ENCODE measurements at places on chromosomes 7 and 10.

DNA sequence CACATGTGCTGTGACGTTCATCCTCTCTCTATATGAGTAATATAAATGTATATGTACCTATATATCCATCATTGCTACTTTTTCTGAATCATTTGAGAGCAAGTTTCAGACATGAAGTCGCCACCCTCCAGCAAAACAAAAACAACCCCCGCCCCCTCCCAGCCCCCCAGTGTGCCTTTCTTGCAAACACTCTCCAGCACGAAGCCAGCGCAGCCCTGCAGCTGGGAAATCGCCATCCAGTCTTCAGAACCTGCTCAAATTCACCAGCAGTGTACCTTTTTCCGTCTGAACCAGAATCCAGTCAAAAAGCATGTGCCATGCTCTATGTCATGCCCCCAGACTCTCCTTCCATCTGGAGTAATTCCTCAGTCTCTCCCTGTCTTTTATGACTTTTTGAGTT is 135.8 kb downstream of the TACC2 start:
- no peak for DNase-seq

GRCh38 chr7:5780801-5781496 is 514 bp downstream of the RNF216 start:
- DNase-seq = peak; percentile 30

DNA sequence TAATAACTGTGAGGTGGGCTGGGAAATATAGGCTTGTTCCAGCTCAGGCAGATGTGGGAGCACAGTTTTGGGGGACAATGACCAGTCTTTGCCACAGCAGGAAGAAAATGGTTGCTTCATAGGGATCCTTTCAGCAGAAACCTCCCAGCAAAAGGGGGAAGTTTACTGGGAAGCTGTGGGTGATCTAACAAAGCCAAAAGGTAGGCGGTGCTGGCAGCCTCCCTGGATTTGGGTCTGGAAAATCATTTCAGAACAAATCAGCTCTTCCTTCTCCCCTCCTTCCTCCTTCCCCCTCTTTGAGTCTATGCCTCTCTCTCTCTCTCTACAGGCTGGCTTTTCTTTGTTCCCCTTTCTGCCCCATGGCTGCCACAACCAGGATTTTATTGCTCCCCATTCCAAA is 16.2 kb downstream of the RPS24 start:
- no peak for DNase-seq

GRCh38 chr10:119084896-119085295 is 4.3 kb upstream of the EIF3A start:
- no peak for DNase-seq

- no peak for DNase-seq
These were observed 32.8 kb upstream of the SLC18A3 start for GRCh38 chr10:49577182-49577925.

DNA sequence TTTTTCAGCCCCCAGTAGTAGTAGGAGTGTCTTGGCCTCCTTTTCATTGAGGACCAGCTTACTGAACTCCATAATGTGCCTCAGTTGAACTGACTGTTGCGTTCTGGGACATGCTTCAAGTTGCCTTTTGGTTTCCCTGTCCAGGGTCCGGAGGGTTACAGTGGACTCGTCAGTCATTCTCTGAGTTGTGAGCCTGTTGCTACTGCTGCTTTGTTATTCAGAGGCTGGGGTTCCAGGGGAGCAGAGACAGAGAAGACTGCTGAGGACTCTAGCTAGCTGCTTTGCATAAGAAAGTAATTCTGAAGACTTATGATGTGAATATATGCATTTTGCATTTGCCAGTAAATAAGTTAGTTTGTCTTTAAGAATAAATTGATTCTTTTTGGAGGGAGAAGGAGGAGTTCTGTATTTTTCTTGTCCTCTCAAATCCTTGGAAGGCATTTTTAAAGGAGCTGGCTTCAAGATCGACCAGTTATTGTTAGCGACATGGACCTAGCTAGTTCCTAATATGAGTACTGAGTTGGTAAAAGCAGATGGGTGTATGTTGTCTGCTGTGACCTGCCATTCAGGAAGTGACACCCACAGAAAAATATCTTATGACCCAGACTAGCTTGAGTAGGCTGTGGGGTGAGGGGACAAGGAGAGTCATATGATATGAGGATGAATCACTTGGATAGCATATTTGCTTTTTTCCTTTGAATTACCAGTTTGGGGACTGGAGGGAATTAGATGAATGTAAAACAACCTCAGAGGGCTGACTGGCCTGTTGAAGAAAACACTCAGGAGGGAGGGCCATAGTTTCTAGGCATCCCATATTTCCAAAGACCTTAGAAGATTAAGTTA is 8.3 kb downstream of the PI4K2A start:
- DNase-seq = peak; percentile 87

DNA sequence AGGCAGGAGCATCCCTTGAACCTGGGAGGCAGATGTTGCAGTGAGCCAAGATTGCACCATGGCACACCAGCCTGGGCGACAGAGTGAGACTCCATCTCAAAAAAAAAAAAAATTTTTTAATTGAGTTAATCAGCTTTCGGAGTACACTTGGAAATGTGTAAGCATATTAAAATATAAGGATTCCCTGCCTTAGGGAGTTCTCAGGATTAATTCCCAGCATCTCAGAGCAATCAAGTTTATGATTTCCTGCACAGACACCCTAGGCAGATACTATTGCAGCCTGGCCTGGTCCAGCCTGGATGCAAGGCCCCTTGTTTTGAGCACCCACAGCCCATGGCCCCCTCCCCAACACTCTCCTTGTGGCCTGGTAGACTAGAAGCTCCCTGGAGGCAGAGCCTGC is 39.8 kb downstream of the GFRA1 start:
- DNase-seq = no peak

- DNase-seq = no peak
These were observed 148.6 kb upstream of the SVIL start for GRCh38 chr10:29783201-29783947.

- DNase-seq = no peak
These were observed 399.0 kb downstream of the CCSER2 start for GRCh38 chr10:84727398-84727797.

All from fibroblast of pulmonary artery (primary cell).